ENCODE measurements at places on chromosomes 4 and X.

- DNase-seq, result no peak
Measured at GRCh38 chrX:43644124-43644701, 11.9 kb upstream of the MAOA start.

- DNase-seq, result no peak
Measured at GRCh38 chrX:151515237-151515636, 48.2 kb upstream of the PASD1 start.

- DNase-seq, result no peak
Measured at GRCh38 chr4:180391613-180392012, 1851.6 kb upstream of the TENM3 start.

DNA sequence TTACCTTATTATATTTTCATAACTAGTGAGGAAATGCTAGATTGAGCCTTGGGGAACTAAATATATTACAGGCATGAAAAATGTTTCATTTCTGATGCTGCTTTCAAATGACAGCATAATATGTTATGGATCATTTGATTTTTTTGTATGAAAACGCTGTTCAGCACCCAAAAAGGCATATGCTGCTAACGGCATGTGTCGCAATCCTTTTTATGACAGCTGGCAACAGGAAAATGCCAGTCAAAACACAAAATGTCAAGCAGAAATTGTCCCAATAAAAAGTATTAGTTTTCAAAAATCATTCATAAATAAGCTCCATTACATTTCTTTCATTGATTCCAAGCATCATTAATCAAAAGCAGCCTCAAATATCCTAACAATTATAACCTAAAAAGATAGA, 1244.5 kb downstream of the PCDH7 start:
- DNase-seq, result no peak

DNA sequence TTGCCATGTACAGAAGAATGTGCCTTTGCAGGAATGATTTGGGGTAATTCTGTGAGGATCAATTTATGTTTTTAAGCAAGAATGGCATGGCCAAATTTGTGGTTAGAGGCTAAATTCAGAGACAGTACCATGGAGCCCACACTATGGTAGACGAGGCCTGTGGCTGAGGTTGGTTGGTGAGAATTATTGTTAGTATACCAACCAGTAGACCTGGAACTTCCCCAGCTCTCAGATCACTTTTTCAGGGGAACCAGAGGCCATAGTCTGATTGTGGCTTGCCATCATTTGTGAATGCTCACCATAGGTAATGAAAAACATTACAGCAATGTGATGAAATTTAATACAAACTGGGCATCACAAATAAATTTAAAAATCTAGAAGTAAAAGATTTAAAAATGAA, 56.3 kb downstream of the SHISA3 start:
- DNase-seq, result no peak

- DNase-seq, result no peak
Measured at GRCh38 chr4:73822389-73822788, 14.1 kb upstream of the CXCL6 start.

DNA sequence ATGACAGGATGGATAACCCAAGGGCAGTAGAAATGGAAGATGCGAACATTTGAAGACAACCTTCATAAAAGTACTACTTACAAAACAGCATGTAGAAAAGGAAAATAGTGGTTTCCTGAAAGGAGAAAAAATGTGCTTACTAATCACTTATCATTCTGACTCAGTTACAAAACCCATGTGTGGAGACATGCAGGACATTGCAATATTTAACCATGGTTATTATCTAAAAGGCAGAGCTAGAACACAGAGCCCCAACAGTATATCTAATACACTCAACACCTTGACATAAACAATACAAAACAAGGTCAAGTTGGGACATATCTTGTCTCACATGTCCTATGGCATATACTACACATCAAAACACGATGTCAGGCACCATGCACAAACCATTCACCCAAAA, 55.9 kb downstream of the EIF4E start:
- no peak for DNase-seq

DNA sequence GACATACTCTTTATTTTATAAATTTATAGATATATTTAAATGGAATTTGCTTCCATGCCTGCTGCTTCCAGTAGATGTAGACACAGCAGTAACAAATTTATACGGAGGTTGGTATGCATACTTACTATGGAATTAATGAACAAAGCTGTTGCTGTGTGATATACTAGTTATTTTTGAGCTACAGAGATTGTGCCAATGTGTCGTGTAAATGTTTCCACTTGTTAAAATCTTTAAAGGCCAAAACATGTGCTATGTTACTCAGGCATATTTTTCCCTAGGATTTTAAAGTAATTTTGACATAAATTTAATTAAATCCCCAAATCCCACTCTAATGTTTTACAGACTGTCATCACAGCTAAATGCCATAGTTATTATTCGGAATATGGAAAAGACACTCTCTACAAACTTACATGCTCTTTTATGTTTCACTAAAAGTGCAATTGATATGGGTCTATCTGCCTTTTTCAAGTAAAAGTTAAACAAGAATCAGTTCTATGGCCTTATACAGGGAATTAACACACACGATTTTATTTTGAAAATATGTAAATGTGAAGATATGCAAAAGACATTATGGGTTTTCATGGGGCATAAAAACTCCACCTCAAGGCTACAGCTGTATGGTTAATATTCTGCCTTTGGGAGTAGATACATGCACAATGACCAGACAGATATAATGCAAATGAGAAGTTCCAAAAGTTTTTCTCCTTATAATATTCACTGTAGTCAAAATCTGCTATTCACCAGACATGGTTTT, 256.8 kb downstream of the FSTL5 start:
- no peak for DNase-seq

DNA sequence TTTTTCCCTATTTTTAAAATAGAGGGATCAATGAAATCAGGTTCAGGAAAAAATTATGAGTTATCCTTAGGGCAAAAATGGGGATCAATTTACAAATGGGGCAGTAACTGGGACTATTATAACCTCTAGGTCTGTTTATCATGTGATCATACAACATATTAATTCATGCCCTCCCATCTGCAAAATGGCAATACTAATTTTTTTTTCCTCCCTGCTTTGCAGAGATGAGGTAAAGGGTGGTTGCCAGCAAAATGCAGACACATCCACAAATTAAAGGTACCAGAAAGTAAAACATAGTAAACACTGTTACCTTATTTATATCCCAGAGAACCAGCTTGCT, 467 bp downstream of the HSD17B11 start:
- DNase-seq, result no peak

DNA sequence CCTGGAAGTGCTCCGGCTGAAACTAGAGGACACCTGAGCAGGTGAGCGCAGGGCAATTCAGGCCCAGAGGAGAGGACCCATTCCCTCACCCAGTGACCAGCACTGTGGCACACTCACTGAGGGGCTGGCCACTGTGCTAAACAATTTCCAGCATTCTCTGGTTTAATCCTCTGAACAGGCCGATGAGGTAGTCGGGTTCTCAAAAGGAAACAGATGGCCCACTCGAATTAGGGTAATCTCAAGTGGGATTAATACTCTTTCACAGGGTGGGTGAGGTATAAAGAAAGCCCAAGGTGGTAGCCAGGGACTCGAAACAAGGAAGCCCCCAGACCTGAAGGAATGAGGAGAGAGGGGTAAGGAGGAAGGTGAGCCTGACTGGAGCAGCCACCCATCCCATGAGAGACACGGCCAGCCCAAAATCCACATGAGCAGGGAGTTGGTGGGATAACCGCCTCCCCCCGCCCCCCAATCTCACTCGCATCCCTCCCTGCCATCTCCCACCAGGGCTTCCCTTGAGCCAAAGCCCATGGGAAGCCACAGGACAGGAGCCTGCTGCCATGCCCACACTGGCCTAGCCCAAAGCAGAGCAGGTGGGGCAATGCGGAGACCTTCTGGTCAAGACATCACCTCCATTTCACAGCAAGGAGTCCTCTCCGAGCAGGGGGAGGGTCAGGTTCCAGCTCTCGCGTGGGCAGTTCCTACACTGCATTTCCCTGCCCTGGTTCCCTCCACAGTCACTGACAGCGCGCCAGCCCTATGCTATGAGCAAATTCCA, 55.0 kb downstream of the SH3KBP1 start:
- DNase-seq, result no peak

DNA sequence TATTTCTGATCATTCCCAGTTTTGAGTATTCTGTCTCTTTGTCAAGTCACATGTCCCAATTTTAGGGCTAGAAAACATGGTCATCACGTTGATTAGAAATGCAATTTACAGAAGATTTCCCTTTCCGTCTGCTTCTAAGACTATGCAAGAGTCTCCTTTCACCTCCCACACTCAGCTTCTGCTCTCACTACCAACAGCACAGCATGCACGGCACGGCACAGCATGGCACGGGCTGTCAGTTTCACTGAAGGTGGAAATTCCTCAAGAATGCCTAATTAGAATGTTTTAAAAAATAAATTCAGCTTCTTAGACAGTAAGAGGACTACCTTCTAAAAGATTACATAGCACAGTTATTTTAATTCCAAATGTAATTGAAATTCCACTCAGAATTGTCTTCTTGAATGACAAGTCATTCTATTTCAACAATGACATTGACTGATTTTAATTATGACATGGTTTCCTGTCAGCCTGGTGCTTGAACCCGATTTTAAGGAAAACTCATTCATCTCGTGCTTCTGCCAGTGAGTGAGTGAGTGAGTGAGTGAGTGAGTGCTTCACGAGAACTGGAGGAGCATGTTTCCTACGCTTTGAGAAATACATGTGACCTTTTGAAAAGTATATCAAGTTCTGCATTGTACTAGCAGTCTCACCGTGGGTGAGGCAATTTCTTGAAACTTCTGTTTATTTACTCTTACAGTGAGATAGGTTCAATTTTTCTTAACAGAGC, 124.8 kb upstream of the SORBS2 start:
- DNase-seq, result no peak

DNA sequence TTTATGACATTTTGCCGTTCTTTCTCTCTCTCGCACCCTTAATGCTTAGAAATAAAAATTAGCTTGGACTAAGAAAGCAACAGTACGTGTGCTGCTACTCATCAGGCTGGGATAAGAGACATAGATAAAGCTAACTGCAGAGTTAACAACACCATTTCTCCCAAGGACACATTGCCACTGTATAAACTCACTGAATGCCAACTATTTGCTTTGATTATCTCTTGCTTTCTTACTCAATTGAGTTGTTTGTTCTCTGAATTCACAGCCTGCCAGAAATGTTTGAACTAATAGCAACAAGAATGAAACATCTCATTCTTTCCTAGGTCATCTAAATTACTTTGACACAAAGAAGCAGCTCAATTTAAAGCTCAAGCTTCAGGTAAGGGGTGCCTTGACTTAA, 34.6 kb downstream of the F8 start:
- no peak for DNase-seq

- no peak for DNase-seq
Measured at GRCh38 chr4:93182722-93183121, 645.8 kb upstream of the ATOH1 start.

GRCh38 chr4:119647558-119647957, 19.0 kb upstream of the PDE5A start:
- no peak for DNase-seq
